ENCODE measurements at places on chromosomes 4 and X. TPM values are rescaled to one million over a fixed set of nuclear protein-coding genes. Genes with fewer than 3 reads are reported as not detected.

OPRPN gene
- not detected for total RNA-seq

GRCh38 chrX:39418254-39418704 lies 617.0 kb downstream of the MID1IP1 start:
- DNase-seq, result no peak

GRCh38 chr4:52813546-52813945 lies 48.6 kb upstream of the RASL11B start:
- no peak for DNase-seq

DNA sequence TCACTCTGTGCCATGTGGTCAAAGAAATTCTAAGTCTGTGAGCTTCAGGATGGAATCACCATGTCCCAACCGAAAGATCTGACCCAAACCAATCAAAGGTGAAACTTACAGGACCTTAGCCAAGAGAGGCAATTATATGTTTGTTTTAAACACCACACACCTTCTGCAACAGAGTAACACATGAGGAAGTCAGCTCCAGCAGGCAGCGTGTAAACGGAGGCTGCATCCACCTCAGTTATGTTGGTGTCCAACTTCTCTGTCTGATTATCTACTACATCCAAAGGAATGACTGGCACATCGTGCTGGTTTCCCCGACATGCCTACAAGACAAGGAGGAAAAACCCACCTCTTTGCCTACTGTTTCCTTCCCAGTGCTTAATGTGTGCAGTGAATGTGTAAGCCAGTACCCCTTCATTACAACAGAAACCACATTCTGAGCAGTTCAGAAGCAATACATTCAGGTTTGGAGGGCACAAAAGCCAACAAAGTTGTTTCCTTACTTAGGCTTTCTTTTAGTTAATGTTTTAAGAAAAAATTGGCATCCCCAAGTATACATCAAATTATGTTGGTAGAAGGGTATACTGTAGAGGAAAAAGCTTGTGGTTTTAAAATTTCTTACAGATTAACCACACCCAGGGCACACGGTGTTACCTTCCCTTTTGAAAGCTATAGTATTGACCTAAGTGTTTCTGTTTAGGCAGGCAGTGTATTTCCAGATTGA lies 12.4 kb downstream of the CASP6 start:
- DNase-seq, result peak; percentile 44

DNA sequence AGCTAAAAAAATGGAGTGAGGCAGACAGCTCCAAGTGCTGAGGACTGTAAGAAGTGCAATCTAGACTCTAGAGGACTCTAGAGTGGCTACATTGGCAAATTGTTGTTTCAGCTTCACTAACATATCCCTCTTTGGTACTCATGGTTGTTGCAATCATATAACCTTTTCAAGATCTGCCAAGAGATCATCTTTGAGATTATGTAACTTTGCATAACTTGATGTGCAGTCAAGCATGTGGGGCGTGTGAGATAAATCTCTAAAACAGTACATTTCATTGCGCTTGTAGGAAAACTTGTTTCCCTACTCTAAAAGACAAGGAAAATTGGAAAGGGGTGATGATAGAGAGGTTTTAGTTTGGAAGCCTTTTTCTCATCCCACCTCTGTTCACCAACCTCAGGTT lies 11.2 kb upstream of the BRS3 start:
- no peak for DNase-seq

DGKK gene
- not detected for total RNA-seq

DNA sequence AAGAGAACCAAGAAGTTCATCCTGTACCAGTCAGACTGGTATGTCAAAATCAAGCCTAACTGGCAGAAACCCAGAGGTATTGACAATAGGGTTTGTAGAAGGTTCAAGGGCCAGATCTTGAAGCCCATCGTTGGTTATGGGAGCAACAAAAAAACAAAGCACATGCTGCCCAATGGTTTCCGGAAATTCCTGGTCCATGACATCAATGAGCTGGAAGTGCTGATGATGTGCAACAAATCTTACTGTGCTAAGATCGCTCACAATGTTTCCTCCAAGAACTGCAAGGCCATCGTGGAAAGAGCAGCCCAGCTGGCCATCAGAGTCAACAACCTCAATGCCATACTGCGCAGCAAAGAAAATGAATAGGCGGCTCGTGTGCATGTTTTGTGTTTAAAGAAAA lies 172.7 kb upstream of the MED14 start:
- no peak for DNase-seq

DNA sequence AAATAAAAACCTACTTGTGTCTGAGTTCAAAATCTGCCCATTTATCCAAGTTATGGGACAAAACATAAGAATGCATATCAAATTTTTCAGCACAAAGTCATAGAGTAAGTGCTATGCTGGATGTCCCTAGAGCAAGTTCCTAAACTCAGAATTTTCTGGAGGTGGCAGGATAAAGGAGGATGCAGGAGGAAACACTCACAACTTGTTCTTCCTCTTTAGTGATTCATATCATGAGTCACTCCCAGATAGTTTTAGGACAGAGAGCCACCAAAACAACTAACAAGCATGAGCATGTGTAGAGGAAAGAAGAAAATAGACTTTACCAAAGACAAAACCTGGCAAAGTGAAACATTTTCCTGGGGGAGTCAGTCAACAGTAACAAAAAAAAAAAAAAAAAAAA lies 302.7 kb downstream of the KCTD8 start:
- no peak for DNase-seq
